ENCODE measurements at places on chromosomes 6 and 20.

GRCh38 chr6:41712651-41713103 lies 22.7 kb downstream of the TFEB start:
- DNase-seq, result no peak

- DNase-seq, result no peak
These were observed at the start of gene RSPO4 for GRCh38 chr20:1001911-1002681. Gene RSPO4 (minus strand): TSS chr20:1002311. CDS start chr20:1002164, 147 bp downstream.

- no peak for DNase-seq
These were observed 16.5 kb upstream of the FOXQ1 start for GRCh38 chr6:1295420-1295819.

DNA sequence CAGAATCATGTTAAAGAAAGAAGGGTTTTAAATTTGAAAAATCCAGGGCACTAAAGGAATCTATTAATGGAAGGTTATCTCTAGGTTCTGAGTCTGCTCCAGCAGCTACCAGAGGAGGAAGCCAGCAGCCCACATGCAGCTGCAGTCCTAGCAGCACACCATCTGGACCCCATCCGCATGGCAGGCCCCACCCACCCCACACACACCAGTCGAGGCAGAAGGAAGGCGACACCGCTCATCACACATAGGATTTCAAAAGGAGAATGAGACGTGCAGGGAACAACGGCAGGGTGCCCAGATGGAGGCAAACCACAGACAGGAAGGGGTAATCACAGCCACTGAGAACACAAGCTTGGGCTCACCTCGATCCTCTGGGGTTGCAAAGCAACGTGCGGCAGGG lies 78.9 kb downstream of the GINS1 start:
- no peak for DNase-seq

DNA sequence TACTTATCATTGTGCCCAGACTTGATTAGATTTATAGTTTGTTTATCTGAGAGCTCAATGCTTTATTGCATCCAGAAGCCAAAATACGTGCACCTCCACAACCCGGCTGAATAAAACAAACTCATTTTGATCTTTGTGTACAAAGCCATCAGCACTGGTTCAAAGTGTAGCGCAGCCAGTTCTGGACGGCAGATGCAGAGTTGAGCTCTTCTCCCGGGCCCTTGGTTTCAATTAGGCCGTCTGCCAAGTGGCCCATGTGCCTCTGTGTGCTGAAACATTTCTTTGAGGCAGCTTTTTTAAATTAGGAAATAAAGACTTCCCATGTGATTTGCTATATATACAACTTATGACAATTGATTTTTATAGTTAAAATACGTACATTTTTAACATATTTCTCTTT lies 96.2 kb upstream of the RSPO3 start:
- no peak for DNase-seq

DNA sequence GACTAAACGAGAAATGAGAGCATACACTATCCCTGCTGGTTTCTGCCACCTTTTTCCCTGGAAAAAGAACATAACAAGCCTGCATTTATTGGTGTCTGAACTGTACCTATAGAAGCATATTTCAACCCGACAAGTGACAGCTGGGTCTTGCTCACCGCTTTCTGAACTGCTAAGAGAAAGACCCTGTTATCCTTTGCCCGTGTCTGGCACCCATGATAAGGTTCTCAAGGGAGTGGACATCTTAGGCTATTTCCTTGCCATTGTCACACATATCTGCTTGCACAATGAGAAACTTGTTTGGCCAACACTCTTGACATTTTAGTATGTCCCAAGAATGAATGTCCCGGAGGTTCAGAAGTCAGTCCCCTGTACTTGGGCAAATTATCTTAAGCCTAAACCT lies 19.3 kb downstream of the RIPOR2 start:
- no peak for DNase-seq

DNA sequence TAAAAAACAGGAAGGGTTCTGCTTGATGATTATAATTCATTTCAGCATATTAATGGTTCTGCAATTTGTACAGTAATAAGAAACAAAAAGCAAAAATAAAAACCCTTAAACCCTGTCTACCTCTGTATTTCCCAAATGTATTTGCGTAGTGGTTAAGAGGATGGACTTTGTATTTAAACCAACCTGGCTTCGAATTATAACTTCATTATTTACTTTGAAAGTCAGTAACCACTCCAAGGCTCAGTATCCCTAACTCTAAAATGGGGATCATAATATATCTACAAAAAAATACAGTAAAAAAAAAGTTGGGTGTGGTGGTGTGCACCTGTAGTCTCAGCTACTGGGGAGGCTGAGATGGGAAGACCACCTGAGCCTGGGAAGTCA lies 21.4 kb downstream of the PERP start:
- DNase-seq, result no peak

- DNase-seq, result no peak
These were observed 33.4 kb downstream of the IL20RA start for GRCh38 chr6:137011406-137011805.

DNA sequence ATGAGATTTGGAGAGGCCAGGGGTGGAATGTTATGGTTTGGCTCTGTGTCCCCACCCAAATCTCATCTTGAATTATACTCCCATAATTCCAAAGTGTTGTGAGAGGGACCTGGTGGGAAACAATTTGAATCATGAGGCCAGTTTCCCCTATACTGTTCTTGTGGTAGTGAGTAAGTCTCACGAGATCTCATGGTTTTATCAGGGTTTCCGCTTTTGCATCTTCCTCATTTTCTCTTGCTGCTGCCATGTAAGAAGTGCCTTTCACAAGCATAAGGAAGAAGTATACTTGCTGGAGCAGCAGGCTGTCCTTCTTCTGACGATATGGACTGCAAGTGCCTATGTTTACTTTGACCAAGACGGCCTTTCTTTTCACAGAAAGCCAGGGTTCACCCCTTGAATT lies 270.5 kb downstream of the ESR1 start:
- DNase-seq, result no peak

DNA sequence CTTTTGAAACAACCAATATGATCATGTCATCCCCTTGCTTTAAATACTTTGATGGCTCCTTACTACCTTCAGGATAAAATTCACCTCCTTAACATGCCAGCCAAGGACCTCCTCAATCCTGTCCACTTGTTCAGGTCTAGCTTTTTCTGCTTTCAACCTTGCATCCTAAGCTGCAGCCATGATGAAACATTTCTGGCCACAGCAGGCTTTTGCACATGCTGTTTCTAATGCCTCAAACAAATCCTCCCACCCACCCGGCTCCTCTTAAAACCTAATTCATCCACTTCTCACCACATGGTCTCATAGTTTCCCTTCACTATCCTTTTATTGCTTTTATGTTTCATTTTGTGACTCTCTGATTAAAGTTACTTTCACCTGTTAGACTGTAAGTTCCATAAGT lies 124.6 kb downstream of the MYB start:
- DNase-seq, result no peak

Measured in CD4-positive, alpha-beta T cell treated with Interleukin-1 beta for 1 hour (primary cell).